Skeletal muscle cell (primary cell): ENCODE measurements at places on chromosomes 2 and 18.

DNA sequence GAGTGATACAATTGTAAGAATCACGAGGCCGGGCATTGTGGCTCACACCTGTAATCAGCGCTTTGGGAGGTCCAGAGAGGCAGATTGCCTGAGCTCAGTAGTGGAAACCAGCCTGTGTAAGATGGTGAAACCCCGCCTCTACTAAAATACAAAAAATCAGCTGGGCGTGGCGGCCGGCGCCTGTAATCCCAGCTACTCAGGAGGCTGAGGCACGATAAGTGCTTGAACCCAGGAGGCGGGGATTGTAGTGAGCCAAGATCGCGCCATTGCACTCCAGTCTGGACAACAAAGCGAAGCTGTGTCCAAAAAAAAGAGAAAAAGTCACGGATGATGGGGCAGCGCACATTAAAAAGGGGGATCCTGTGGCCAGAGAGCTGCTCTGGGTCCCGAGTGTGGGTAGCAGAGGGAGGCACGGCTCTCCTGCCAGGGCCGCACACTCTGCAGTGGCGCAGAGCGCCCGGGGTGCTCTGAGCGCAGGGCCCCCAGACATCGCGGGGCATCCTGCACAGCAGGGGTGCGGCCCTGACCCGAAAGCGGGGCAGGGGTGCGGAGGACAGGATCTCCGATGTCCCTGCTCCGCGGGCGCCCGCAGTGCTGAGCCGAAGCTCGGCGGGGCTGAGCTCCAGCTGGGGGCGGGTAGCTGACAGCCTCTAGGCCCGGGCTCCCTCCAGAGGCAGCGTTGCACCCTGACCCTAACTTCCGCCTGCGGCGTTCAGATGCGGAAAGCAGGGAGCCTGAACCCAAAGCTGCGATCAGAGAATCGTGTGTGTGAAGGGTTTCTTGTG lies 30.4 kb upstream of the RAB6D start:
- DNase-seq, result no peak

DNA sequence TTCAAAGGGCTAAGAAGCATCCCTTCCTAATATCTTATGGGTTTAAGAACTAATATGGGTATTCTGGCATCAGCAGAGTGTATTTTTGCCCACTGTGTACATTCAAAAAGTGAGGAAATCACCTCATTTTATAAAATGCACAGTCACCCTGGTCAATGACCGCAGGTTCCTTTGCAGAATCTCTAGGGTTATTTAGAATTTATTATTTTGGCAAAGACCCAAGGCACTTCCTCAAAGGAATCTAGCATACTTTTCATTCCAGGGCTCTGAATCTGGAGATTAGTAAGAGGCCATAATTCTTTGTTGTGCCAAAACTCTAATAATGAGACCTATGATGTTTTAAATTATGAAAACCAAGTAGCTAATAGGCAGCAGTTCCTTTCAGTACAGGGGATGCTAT lies 27.2 kb upstream of the CDH2 start:
- DNase-seq, result peak; percentile 57

DNA sequence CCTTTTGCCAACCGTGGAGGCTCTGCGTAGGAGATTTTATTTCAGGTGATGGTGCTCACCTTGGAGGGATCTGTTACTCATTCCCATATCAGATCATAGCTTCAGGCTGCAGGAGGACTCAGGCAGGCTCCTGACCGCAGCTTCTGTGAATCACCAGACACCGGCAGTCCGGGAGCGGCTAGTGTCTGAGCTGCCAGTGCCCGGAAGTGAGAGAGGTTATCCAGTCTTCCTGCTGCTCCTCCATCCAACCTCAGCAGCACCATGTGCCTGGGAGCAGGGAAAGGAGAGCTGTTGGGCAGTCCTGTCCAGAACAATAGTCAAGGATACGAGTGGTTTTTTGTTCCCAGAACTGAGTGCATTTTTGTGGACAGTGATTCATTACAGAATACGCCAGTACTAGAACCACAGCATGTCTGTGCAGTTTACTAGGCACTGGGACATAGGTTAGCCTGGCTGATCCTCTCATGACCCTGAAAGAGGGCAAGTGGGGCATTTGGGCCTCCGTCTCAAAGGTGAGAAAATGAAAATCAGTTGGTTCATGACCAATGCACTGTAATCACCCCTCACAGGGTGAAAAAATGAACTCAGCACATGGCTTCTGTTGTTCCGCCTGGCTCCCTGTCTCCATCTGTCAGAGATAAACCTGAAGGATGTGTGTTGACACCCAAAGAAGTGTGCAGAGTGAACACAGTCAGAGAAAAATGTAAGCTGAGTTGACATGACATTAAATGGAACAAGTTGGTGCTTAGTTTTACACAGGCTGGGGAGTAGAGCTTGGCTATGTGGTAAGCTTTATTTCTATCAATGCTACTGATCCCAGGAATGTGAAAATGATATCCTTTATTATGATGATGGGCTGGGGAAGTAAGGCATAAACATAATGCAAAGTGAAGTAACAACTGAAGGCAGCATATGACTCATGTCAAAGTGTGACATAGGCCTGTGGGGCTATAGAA lies 12.2 kb downstream of the FHOD3 start:
- peak; percentile 99 for DNase-seq

DNA sequence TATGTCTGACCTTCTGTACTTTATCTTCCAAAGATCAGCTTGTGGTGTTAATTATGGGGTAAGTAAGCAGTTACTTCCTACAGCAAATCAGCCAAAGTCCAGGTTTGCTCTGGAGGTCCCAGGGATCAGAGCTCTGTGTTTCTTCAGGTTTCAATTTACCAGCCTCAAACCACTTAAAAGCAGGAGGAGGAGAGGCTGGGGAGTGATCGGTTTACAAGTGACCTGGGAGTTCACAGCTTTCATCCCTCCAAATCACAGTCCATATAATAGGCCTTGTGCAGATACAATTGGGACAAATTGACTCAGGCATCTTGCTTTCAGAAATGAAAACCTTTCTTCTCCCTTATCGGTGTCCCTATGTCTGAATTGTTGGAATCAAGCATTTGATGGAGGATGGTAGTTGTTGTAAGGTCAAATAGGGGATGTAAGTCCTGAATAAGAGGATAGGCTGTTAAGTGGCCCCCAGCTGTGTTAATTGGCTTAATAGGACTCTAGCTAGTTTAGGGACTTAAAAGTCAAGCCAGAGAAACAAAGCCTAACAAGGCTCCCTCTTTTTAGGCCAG lies 188.0 kb upstream of the NT5C1B start:
- DNase-seq, result no peak

DNA sequence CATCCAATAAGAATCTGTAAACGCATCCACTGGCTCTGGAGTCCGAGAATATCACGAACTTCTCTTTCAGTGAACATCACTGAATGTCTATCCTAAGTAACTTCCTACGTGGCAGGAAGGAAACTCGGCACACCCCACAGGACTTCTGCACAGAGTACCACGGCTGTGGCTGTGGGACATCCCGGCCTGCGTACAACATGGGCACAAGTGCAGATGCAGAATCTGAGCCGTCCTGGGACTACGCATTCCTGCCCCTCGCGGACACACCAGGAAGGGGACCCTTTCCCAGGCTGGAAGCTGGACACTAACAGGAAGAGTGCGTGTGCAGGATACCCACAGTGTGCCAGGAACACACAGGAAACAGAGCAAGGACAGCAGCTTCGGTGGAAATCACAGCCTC lies 60.6 kb downstream of the ZNF516 start:
- DNase-seq, result no peak

GRCh38 chr18:22152093-22152492 lies 17.3 kb upstream of the GATA6 start:
- DNase-seq, result no peak

DNA sequence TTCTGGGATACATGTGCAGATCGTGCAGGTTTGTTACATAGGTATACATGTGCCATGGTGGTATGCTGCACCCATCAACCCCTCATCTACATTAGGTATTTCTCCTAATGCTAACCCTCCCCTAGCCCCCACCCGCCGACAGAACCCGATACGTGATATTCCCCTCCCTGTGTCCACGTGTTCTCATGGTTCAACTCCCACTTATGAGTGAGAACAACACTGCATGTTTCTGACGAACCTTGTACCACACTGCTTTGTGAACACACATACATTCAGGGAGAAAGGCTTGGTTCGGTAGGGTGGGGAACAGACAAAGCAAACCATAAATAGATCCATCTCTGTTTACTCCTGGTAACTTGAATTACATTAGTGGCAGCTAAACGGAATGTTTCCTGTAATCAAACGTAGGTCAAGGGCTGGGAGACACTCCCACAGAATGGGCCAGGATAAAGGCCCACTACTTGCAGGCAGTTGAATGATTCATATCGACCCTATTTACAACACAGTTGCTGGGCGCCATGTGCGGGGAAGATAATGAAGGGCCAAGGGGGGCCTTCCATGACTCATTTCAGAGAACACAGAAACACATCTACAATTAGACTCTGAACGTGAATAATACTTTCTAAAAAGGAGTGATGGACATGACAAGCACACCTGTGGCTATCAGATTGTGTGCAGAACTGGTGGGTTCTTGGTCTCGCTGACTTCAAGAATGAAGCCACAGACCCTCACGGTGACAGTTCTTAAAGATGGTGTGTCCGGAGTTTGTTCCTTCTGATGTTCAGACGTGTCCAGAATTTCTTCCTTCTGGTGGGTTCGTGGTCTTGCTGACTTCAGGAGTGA lies 56.8 kb upstream of the KIDINS220 start:
- no peak for DNase-seq

GRCh38 chr2:181076658-181077057 lies 96.3 kb downstream of the UBE2E3 start:
- DNase-seq, result no peak

GRCh38 chr2:238802957-238803356 lies 44.9 kb upstream of the TWIST2 start:
- no peak for DNase-seq

- DNase-seq, result no peak
These were observed 24.6 kb downstream of the FIGN start for GRCh38 chr2:163711258-163711657.

DNA sequence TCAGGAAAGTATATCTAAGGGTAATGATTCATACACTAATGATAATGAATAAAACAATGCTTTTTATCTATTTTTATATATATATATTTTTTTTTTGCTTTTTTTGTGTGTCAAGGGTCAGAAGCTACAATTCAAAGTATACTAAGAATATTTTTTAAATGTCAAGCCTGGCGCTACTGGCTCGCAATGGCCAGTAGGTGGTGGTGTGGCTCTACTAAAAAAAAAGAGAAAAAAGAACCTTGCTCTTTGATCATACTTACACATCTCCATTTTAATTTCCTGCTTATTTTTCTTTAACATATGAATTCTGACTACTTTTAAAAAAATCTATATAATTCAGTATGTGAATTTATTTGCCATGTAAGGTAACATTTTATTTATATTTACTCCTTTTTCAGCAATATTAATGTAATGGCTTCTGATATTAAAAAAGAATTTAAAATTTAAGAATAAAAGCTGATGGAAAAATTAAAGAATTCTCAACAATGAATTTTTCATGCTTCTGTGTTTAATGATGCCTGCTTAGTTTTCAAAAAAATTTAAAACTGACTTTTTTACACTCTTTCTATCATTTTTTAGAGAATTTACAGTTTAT lies 232.9 kb downstream of the GULP1 start:
- no peak for DNase-seq

- DNase-seq, result no peak
These were observed 3.4 kb upstream of the ASNSD1 start for GRCh38 chr2:189657867-189658266.
